ENCODE measurements at places on chromosomes 2 and 18.
A peak's percentile ranks its signal among the peaks of the same experiment; 100 is the strongest.

GRCh38 chr2:222627764-222628163, 28.1 kb downstream of the FARSB start:
- DNase-seq, result no peak

- DNase-seq, result peak; percentile 78
Measured at GRCh38 chr2:174561283-174561971, 36.2 kb downstream of the WIPF1 start.

- no peak for DNase-seq
Measured at GRCh38 chr2:238790833-238791230, 57.1 kb upstream of the TWIST2 start.

GRCh38 chr2:113309655-113310387, 31.1 kb upstream of the PAX8 start:
- DNase-seq, result no peak

DNA sequence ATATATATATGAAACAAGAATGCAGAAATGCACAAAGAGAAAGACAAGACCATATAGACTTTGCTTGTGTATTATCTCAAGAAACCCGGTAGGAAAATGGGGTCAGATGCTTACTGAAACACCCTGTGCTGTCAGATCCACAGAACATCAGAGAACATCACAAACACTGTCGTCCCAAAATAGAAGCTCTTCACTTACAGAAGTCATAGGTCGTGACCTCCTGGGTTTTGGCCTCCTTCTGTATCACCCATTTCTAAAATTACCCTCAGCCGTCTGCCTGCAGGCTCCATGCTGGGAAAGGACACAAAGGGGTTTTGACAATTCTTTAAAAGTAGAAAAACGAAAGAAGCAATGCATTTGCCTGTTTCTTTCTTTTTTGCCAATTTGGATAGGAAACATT, 137.9 kb downstream of the PAX3 start:
- no peak for DNase-seq

- DNase-seq, result peak; percentile 72
Measured at GRCh38 chr2:68319398-68320117, at the start of gene CNRIP1. Gene CNRIP1 (minus strand): TSS chr2:68319949. CDS start chr2:68319400, 549 bp downstream.

DNA sequence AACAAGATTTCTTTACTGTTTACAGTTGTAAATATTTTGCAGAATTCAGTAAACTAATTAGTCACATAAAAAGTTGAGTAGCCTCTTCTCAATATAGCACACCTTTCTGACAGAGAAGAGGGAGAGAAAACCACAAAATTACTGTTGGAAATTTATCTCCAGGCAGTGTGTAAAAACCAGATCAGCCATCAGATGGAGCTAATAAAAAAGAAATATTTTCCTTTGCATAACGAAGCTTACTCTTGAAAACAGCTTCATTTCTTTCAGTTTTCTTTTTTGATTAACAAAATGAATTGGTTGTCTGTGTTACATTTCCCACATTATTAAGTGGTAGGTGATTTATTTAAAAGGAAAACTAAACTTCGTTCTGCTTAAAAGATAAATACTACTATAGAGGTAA, 259.3 kb upstream of the KCNJ3 start:
- no peak for DNase-seq

DNA sequence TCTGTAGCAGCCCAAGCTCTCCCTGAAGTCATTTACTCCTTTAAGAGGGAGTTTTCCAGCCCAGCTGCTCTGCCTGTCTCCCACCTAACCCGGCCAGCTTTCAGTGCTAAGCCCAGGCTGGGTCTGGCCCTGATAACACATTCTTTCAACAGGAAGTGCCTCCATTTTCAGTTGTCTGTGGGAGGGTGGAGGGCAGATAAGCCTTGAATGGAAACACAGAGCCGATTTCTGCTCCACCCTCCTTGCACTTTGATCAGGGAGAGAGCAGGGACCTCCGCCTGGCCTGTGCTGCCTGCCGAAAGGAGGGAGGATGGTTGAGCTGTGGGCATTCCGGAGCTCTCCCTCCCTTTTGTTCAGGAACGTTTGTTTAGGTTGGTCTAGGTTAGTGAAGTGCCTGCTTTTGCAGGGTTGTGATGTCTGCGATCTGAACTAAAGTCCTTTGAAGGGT, 24.8 kb downstream of the GATA6 start:
- DNase-seq, result no peak

GRCh38 chr18:8609659-8610458, 622 bp downstream of the RAB12 start:
- no peak for DNase-seq

GRCh38 chr2:150062416-150062815, 425.1 kb downstream of the RND3 start:
- DNase-seq, result no peak

GRCh38 chr2:216743781-216744180, 48.4 kb upstream of the IGFBP5 start:
- DNase-seq, result no peak

DNA sequence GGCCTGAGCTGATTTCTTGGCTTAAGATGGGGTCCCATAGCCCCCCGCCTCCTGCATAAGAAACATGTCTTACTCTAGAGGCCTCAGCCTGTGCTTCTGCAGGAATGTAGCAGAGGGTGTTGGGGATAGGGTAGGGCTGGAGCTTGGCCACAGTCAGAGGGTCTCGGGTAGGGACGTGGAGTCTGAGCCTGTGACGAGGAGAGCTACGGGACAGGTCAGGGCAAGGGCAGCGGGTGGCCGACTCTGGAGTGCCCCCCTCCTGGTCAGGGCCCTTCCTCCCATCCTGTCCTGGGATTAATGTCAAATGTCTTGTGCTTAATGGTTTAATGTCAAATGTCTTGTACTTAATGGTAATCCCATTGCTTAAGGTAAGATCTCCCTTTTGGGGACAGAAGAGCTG, 130.4 kb downstream of the GLI2 start:
- DNase-seq, result no peak

DNA sequence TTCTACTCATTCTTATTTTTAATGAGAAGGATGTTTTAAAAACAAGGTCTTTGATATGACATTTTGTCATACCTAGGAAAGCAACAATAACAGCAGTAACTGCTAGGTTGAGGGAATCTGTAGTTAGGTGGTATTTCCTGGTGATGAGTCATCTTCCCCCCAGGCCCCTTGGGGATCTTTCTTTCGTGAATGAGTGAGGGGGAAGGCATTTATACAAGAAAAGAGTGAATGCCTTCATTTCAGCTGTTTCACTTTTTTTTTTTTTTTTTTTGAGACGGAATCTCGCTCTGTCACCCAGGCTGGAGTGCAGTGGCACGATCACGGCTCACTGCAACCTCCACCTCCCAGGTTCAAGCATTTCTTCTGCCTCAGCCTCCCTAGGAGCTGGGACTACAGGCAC, 108.6 kb downstream of the MAP4K4 start:
- DNase-seq, result no peak

DNA sequence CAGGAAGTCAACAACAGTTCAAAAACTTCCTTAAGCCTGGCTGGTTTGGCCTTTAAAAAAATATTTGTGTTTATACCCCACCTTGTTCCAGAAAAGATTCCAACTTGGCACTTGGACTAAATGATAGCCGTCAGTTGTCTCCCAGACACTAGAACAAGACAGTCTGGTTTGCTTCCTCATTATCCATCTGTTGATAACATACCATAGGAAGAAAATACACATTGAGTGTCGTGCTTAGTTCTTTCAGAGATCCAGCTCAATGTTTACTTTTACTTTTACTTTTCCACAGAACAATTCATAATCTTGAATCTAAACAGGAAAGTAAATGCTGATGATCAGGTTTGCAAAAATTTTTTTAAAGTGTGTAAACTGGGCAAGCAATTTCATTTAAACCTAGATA, 2.4 kb upstream of the VPS54 start:
- DNase-seq, result no peak

- no peak for DNase-seq
Measured at GRCh38 chr2:198913394-198914152, 544.2 kb downstream of the SATB2 start.

GRCh38 chr2:69306822-69307578, 80.0 kb downstream of the GFPT1 start:
- DNase-seq, result peak; percentile 28

DNA sequence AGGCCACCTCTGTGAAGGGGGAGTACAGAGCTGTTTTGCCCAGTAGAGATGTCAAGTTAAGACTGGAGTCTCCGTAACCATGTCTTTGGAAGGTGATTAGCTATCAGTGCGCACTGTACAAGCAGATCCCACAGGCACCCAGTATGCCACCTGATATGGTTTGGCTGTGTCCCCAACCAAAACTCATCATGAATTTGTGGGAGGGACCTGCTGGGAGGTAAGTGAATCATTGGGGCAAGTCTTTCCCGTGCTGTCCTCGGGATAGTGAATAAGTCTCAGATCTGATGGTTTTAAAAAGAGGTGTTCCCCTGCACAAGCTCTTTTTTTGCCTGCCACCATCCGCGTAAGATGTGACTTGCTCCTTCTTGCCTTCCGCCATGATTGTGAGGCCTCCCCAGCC, 90.2 kb downstream of the ACTR2 start:
- DNase-seq, result no peak

DNA sequence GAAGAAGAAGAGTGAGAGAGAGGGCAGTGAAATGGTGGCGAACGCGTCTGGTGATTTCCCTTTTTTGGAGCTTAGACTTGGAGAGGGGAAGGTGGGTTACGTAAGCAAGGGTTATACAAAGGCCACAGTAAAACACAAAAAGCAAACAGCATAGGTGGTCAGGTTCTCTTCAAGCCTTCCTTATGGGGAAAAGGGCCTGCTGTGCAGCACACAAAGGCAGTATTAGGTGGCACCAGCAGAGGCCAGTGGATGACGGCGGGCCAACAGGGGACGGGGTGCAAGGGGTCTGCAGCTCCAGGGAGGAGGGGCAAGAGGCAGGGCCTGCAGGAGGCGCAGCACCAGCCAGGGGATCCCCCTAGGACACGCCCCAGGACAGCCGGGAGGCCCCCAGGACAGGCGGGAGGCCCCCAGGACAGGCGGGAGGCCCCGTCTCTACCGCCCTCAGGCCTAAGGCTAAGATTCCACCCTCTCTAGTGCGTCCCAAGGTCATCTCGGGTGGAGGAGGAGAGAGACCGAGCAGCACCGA, 32.6 kb upstream of the NPC1 start:
- DNase-seq, result no peak

GRCh38 chr2:167355821-167356220, 467.5 kb downstream of the XIRP2 start:
- DNase-seq, result no peak

GRCh38 chr2:232321156-232321816, 57.3 kb upstream of the ALPP start:
- DNase-seq, result no peak

- DNase-seq, result no peak
Measured at GRCh38 chr2:109058191-109058632, 69.2 kb upstream of the EDAR start.

DNA sequence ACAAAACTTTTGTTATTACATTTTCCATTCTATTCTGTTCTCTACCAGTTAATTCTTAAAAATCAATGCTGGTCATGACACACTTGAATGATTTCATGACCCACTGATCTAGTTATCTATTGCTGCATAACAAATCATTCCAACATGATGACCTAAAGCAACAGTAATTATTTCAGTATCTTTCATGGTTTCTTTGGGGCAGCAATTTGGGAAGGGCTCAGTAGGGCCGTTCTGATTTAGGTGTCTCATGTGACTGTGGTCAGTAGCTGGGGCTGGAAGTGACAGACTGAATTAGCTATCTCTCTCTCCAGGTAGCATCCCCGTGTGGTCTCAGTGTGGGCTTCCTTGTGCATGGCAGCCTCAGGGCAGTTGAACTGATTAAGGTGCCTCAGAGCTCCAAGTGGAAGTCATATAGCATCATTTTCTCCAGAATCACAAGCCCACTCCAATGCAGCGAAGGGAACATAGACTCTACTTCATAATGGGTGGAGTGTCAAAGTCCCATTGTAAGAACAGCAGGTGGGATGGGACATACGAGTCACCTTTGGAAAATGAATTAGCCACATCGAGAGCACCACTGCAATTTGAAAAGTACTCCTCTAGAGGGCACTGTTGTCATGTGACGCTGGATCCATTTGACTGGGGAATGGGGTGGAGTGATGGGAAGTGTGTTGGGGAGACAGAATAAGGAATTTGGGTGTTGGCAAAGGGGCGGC, 39.1 kb upstream of the FAM136A start:
- DNase-seq, result peak; percentile 12

- DNase-seq, result no peak
Measured at GRCh38 chr2:176675271-176675949, 406.2 kb downstream of the MTX2 start.

DNA sequence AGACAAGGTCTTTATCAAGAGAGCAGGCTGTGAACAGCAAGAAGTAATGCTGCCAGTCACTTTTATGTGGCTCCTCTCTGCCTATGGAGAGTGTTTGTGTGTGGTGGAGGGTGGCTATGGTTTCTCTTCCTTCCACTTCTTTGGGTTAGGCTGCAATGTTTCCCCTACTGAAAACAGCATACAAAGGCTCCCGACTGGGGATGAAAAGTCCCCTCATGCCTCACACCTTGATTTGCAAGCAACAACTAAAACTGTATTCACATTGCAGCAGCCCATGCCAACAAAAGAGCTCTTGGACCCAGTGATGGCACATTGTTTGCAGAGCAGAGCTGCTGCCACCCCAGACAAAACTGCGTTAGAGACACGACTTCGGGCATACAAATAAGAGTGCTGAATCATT, 301.6 kb downstream of the SLC8A1 start:
- DNase-seq, result no peak

DNA sequence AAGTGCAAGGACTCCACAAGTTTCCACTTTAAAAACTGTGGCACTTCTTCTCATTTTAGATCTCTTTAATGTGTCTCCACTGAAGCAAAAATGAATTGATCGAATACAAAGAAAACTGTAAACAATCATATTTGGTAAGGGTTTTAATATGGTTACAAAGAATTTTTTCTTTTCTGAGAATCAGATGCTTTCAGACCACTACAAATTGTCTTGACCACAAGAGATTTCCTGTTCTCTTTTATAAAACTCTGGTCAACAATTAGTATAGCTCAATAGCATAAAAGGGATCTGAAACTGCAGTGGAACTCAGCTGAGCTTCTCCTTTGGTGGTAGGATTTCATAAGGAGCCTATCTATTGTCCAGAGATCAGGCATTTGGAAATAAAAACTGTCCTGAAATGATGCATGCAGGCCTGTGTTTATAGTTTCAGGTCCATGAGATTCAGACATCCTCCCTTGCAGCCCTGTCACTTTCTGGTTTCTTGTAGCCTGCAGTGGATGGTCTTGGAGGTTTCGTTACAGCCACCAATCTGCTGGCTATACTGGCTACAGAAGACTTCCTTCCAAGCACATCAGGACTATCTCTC, 120.0 kb downstream of the DOCK10 start:
- no peak for DNase-seq

Measured in NCI-H446 (cell line).